ENCODE measurements at places on chromosomes 16 and 17. TPM values are rescaled to one million over a fixed set of nuclear protein-coding genes. Genes with fewer than 3 reads are reported as not detected.

The KRT25 gene
- total RNA-seq = not detected

The ACSM2A gene
- total RNA-seq = not detected

The CLEC19A gene
- total RNA-seq = not detected

The CMTM2 gene
- 0.52 TPM for total RNA-seq

The TMEM88 gene
- 8.5 TPM for total RNA-seq

The GALR2 gene
- 0.63 TPM for total RNA-seq

The TMEM204 gene
- total RNA-seq = 12.6 TPM

The KRTAP9-2 gene
- total RNA-seq = not detected

The OSGIN1 gene
- total RNA-seq = 4.1 TPM

Data from mononuclear cell (primary cell).